Caudate nucleus (tissue), 63 donors: ENCODE measurements at places on chromosomes 7 and 10.

GRCh38 chr7:147524726-147525250, 1065.8 kb upstream of the C7orf33 start:
- no peak for DNase-seq

- DNase-seq: no peak
Measured at GRCh38 chr10:59125666-59126065, 50.8 kb upstream of the PHYHIPL start.

DNA sequence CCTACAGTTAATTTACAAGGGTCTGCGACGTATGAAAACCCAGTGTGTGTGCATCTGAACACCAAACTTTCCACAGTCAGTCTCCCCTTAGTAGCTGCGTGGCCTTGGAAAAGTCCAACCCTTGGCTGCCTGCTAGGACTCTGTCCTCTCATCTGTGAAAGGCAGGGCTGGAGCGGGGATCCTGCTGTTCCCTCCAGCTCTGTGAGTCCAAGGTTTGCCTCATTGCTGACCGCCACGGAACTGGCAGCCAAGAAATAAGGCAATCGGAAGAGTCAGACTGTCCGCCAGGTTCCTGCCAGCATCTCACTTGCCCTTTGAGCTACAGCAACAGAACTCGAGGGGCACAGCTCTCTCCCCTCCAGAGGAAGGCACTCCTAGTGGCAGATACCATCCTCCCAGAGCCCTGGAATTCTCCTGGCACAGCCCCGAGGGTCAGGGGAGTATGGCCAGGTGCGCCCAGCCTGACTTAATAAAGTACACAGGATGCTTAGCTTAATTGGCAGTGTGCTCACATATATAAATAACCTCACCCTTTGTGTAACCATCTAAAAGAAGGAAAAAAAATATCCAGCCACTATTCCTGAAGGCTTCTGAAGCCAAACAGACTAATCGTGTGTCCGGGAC, 530.1 kb upstream of the FOXK1 start:
- DNase-seq: no peak

- no peak for DNase-seq
Measured at GRCh38 chr10:65394502-65395297, 1531.1 kb upstream of the LRRTM3 start.

GRCh38 chr10:63228237-63228636, 95.1 kb downstream of the NRBF2 start:
- no peak for DNase-seq

- no peak for DNase-seq
Measured at GRCh38 chr7:21077602-21078001, 290.9 kb upstream of the SP8 start.

DNA sequence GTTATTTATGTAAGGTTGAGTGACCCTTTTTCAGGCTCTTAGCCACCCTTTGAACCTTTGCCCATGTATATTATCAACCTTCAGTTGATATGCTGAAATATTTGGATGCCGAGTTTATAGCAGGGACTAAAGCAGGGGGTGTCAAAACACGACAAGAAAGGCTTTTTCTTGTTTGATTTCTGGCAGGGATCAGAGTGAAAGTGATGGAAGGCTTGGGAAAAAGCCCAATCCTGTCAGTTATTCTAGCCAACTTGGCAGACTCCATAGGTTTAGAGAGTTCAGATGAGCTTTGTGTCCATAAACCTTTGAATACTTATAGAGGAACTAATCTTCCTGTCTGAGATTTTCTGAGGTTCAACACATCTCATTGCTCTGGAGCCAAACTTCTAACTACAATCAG, 47.5 kb downstream of the INHBA start:
- no peak for DNase-seq

GRCh38 chr10:121813211-121813815, 114.5 kb downstream of the ATE1 start:
- DNase-seq: no peak
